ENCODE measurements at places on chromosomes 13 and 19.
A peak's percentile ranks its signal among the peaks of the same experiment; 100 is the strongest.

DNA sequence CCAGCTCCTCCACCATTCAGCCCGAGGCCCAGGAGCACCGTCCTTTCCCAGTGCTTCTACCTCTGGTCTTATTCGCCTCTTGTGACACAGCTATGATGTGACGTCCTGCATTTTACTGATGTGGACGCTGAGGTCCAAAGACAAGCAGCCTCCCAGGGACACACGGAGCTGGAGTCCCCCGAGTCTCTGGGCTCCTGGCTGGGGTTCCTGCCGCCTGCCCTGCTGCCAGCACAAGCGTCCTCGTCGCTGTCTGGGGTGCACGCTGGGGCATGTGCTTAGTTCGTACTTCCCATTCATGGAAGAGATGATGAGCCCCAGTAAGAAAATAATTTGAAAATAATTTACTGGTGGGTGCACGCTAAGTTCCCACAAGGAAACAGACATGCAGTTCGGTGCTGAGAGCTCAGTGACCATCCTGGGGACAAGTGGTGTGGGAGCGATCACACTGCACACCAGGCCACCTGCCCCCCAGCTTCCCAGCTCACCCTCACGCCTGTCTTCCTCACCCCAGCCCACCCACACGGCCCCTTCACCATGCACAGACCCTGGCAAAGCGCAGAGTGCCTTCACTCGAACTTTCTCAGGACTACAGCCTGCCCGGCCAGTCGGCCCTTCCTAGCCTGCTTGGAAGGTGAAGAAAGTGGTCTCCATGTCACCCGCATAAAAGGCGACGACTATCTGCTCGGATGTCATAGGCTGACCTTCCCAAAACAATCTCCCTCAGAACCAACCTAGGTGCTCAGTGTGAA is 14.2 kb upstream of the CFAP97D2 start:
- H3K4me1 ChIP-seq = no peaks in the 10 kb centered on the region
- H3K4me3 ChIP-seq = no peak overlapping the region
- H3K27ac ChIP-seq = no peak overlapping the region
- H3K27me3 ChIP-seq = peaks cover 3% of the 10 kb centered on the region
- no peak for DNase-seq

- H3K27ac ChIP-seq = no peak overlapping the region
- peak; percentile 8 for DNase-seq
- no peak overlapping the region for H3K4me3 ChIP-seq
- no peaks in the 10 kb centered on the region for H3K36me3 ChIP-seq
- H3K4me1 ChIP-seq = no peaks in the 10 kb centered on the region
- H3K27me3 ChIP-seq = no peaks in the 10 kb centered on the region
These were observed 12.6 kb upstream of the TM6SF2 start for GRCh38 chr19:19285686-19286085.

GRCh38 chr19:14475251-14476073 is at the start of gene PTGER1:
Gene PTGER1, minus strand, starts transcription at chr19:14475354. Its CDS starts 1,034 bp downstream, at chr19:14474320.
- DNase-seq = peak; percentile 74
- peak within 1 kb of the TSS; percentile 73 for H3K27ac ChIP-seq
- H3K36me3 ChIP-seq = peaks cover 4% of the 10 kb centered on the region
- no peaks in the 10 kb centered on the region for H3K27me3 ChIP-seq
- peaks cover 37% of the 10 kb centered on the region for H3K4me1 ChIP-seq
- H3K4me3 ChIP-seq = no peak within 1 kb of the TSS

DNA sequence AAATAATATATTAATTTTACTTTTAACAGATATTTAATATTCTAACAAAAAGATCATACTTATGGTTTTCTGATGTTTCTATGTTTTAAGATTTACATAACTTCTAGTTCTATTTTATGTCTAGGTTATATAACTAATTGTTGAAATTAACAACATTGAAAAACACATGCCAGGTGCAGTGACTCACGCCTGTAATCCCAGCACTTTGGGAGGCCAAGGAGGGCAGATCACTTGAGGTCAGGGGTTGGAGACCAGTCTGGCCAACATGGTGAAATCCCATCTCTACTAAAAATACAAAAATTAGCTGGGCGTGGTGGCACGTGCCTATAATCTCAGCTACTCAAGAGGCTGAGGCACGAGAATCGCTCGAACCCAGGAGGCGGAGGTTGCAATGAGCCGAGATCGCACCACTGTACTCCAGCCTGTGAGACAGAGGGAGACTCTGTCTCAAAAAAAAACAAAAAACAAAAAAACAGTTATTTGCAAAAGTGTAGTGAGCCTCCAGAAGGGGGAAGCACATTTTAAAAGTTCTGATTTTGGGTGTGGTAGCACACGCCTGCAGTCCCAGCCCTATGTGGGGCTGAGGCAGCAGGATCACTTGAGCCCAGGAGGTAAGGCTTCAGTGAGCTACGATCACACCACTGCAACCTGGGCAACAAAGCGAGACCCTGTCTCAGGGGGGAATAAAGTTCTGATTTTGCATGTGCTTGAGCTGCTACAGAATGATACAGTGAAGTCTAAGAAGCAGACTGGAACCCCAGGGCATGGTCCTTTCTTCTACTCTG is 18.7 kb downstream of the MIPEP start:
- H3K4me1 ChIP-seq = peaks cover 11% of the 10 kb centered on the region
- no peak overlapping the region for H3K4me3 ChIP-seq
- no peaks in the 10 kb centered on the region for H3K27me3 ChIP-seq
- H3K36me3 ChIP-seq = no peaks in the 10 kb centered on the region
- no peak overlapping the region for H3K27ac ChIP-seq
- DNase-seq = no peak

- no peak for DNase-seq
- no peaks in the 10 kb centered on the region for H3K27me3 ChIP-seq
- H3K27ac ChIP-seq = no peak overlapping the region
- H3K4me1 ChIP-seq = no peaks in the 10 kb centered on the region
These were observed 486.4 kb upstream of the PCDH20 start for GRCh38 chr13:61901946-61902541.

- no peaks in the 10 kb centered on the region for H3K27me3 ChIP-seq
- H3K27ac ChIP-seq = no peak overlapping the region
- no peak for DNase-seq
- no peaks in the 10 kb centered on the region for H3K36me3 ChIP-seq
These were observed 266.4 kb upstream of the NBEA start for GRCh38 chr13:34675626-34676025.

- H3K27me3 ChIP-seq = no peaks in the 10 kb centered on the region
- no peak overlapping the region for H3K27ac ChIP-seq
- no peaks in the 10 kb centered on the region for H3K4me1 ChIP-seq
- no peak overlapping the region for H3K4me3 ChIP-seq
These were observed 18.5 kb downstream of the RFXAP start for GRCh38 chr13:36837354-36838092.

GRCh38 chr13:101384929-101385328 is 31.4 kb downstream of the NALCN start:
- H3K27ac ChIP-seq = no peak overlapping the region
- H3K36me3 ChIP-seq = no peaks in the 10 kb centered on the region

- DNase-seq = peak; percentile 65
- H3K27me3 ChIP-seq = no peaks in the 10 kb centered on the region
- H3K36me3 ChIP-seq = no peaks in the 10 kb centered on the region
These were observed 6.2 kb downstream of the EFNA2 start for GRCh38 chr19:1291761-1292418.

DNA sequence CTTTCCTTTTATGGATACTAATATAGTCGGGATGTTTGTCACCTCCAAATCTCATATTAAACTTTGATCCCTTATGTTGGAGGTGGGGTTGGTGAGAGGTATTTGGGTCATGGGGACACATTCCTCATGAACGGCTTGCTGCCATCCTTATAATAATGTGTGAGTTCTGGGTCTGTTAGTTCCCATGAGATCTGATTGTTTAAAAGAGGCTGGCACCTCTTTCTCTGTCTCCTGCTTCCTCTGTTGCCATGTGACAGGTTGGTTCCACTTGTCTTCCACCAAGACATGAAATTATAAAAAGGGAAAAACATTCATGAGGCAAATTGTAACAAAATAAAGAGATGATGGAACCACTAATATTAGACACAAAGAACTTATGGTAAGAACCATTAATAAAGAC is 107.8 kb upstream of the ATXN8OS start:
- H3K27me3 ChIP-seq = no peaks in the 10 kb centered on the region
- H3K4me1 ChIP-seq = no peaks in the 10 kb centered on the region
- no peak overlapping the region for H3K27ac ChIP-seq
- DNase-seq = no peak
- no peak overlapping the region for H3K4me3 ChIP-seq
- no peaks in the 10 kb centered on the region for H3K36me3 ChIP-seq

DNA sequence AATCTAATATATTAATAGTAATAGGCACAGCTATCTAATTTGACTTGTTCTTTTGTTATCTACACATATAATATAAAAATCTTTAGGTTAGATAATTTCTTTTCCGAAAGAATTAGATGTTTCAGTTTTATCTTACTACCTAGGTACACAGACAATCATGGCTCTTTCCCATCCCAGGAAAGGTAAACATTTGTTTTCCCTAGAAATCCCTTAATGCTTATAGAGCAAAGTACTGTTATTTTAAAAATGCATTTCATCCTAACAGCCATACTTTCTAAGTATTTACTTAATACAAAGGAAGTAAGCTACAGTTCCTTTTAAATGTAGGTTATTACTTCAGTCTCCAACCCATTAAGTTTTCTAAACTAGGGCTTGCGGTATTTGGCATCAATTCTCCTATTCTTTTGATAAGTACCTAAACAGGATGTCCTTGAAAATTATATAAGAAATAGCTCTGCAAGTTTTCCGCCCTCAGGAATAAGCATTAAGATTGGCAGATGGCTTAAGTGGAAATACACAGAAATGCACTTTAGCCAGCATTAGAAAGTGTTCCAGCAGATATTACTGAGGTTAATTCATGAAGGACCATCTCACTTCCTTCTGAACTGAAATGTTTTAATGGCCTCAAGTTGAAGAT is 616.2 kb upstream of the SPRY2 start:
- no peaks in the 10 kb centered on the region for H3K4me1 ChIP-seq
- no peaks in the 10 kb centered on the region for H3K27me3 ChIP-seq
- DNase-seq = no peak
- H3K36me3 ChIP-seq = no peaks in the 10 kb centered on the region

- DNase-seq = no peak
- no peak overlapping the region for H3K4me3 ChIP-seq
- no peaks in the 10 kb centered on the region for H3K36me3 ChIP-seq
- no peak overlapping the region for H3K27ac ChIP-seq
These were observed 9.5 kb upstream of the GJB6 start for GRCh38 chr13:20241593-20241992.

DNA sequence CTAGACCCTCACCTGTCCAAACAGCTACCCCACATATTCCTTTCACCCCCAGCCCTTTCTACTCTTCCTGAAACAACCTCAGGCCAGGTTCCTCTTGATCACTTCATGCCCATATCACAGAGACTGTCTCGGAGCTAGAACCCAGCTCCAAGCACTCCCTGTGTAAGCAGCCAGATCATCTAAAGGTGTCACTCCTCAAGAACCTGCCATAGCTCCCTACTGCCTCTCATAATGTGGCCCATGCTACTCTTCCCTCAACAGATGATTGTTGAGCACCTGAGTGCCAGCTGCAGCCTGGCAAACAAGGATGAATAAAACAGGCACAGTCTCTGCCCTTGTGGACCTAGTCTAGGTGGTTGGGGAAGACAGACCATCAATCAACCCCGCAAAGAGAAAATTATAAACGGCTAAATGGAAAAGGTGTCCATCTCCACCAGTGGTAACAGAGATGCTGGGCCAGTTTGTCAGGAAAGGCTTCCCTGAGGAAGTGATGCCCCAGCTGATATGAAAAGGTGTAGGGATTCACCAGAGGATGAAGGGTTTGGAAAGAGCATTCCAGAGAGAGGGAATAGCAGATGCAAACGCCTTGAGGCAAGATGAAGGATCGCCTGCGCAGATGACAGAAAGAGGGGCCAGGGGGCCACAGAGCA is 8.3 kb downstream of the EPS15L1 start:
- peak overlapping the region; percentile 48 for H3K27ac ChIP-seq
- H3K27me3 ChIP-seq = no peaks in the 10 kb centered on the region
- H3K4me1 ChIP-seq = peaks cover 14% of the 10 kb centered on the region
- no peak for DNase-seq
- no peaks in the 10 kb centered on the region for H3K36me3 ChIP-seq

- H3K4me3 ChIP-seq = no peak overlapping the region
- no peaks in the 10 kb centered on the region for H3K27me3 ChIP-seq
- peaks cover 13% of the 10 kb centered on the region for H3K4me1 ChIP-seq
- no peaks in the 10 kb centered on the region for H3K36me3 ChIP-seq
- H3K27ac ChIP-seq = no peak overlapping the region
- DNase-seq = no peak
These were observed 12.8 kb downstream of the MEDAG start for GRCh38 chr13:30918662-30919405.

DNA sequence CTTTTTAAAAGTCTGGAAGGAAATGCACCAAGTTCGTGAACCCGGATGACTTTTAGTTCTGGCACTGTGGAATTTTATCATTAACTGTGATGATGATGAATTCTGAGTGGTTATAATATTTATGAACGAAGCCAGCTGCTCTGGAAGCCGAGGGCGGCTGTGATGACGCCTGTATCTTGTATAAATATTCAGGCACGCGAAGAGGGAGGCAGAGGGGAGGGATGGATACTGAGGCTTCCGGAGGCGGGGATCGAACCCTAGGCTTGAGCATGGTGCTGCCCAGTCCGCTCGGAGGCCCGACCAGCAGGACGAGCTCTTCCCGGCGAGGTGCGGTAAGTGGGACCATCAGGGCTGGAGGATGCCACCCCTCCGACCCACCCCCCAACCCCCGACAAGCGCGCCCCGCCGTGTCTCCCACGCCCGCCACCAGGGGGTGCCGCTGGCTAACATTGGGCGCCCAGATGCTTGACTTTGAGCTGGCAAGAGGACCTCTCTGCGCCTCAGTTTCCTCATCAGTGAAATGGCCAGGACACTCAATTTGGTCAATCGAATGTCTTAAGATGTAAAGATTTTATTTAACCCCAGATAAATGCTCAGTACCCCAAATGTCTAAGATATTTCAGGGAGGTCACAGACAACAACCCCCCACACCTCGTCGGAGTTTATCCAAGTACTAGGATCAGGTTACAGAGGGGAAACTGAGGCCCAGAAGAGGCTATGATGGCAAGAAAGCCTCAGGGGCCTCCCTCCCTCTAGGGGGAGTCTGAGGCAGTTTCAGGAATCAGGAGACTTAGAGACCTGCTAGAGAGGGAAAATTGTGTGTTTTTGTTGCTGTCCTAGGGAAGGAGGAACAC is 4.5 kb upstream of the RAB3A start:
- H3K4me3 ChIP-seq = no peak overlapping the region
- no peaks in the 10 kb centered on the region for H3K27me3 ChIP-seq
- no peak overlapping the region for H3K27ac ChIP-seq
- peaks cover 4% of the 10 kb centered on the region for H3K4me1 ChIP-seq
- DNase-seq = no peak

DNA sequence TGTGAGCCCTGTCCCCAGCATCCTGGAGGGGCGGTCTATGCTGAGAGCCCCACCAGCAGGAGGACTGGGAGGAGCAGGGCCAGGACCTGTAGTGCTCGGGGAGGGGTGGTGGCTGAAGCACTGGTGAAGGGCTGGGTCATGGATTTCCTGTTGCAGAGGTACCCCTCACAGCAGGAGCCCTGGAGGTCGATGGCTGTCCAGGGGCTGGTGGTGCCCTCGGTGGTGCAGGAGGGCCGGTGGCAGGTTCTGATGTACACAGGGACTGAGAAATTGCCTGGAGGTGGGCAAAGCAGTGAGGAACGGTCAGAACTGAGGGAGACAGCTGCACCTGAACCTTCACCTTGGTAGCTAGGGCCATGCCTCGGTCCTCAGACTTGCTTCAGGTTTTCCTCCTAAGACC is 4.7 kb downstream of the LYPD5 start:
- no peaks in the 10 kb centered on the region for H3K36me3 ChIP-seq
- no peak overlapping the region for H3K27ac ChIP-seq

GRCh38 chr13:111283457-111283856 is 37.0 kb upstream of the TEX29 start:
- no peaks in the 10 kb centered on the region for H3K36me3 ChIP-seq
- H3K27ac ChIP-seq = no peak overlapping the region
- no peaks in the 10 kb centered on the region for H3K27me3 ChIP-seq
- DNase-seq = no peak
- H3K4me1 ChIP-seq = no peaks in the 10 kb centered on the region

GRCh38 chr13:95485518-95486144 is 66.9 kb upstream of the CLDN10 start:
- H3K4me3 ChIP-seq = no peak overlapping the region
- H3K27me3 ChIP-seq = no peaks in the 10 kb centered on the region
- peak overlapping the region; percentile 37 for H3K27ac ChIP-seq
